ENCODE measurements at places on chromosomes 12 and 14.

GRCh38 chr12:109730306-109731145 lies 16.9 kb downstream of the FAM222A start:
- no peak for DNase-seq

DNA sequence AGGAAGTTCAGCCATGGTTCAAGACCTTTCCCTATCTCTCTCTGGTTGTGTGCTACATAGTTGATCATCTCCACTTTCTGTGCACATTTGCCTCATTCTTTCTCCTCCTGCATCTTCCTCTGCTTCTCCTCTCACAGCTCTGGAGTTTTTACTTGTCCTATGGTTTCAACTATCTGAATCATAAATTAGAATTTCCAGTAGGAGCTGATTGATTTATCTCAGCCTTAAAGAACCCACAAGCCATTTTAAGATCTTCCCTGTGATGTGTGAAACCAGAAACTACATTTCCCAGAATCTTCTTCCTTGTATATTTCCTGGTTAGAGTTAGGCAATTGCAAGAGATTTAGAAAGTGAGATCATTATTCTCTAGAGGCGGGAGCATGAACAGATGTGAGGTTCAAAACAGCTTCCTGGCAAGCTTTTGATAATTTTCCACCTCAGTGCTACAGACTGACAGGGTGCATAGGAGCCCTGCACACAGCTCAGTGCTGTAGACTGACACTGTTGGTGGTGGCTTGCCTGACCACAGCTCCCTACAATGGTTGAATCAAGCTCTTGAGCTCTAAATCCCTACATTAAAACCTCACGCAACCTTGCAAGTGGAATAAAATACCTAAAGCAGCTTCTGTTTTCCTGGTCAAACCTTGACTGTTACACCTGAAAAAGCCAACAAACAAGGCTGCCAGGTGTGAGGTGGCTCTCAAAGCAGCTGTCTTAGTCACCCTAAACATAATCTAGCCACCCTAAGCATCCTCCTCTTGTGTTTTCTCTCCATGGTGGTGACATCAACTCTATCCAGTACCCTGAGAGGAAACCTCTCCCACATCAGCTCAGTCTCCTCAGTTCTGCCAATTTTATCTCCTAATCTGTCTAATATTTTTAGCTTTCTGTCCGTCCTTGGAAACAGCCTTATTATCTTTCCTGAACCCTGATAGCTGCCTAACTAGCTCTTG lies 21.5 kb upstream of the IFNG start:
- no peak for DNase-seq

- DNase-seq = no peak
These were observed 183.8 kb downstream of the CCDC59 start for GRCh38 chr12:82174383-82174782.

GRCh38 chr14:39218171-39218769 lies 15.4 kb upstream of the MIA2 start:
- DNase-seq = no peak

DNA sequence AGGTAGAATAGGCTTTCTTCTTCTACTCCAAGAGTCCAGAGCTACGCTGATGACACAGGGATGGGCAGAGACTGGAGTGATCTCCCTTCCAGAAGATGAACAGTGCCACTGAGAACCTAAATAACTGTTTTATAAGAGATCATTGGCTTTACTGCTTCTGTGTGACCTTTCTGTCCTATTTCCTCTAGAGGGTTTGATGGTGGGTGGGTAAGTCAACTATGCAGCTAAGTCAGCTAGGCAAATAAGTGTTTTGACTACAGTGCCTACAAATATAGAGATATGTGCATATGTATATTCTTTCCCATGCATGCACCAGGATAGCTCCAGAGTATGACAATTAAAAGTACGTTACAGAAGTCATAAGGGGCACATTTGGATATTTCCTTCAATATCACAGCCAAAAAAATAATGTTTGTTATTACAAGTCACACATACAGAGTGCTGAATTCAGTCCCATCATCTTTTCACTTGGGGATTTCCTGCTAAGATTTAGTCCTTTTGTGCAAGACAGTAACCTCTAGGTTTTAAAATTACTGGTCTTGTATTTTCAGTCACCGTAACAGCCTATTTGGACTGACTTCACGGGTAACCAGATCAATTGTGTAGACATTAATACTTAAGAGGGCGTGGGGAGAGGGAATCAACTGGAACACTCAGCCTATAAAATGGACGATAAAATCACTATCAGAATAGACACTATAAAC lies 412.6 kb upstream of the SOX5 start:
- no peak for DNase-seq

DNA sequence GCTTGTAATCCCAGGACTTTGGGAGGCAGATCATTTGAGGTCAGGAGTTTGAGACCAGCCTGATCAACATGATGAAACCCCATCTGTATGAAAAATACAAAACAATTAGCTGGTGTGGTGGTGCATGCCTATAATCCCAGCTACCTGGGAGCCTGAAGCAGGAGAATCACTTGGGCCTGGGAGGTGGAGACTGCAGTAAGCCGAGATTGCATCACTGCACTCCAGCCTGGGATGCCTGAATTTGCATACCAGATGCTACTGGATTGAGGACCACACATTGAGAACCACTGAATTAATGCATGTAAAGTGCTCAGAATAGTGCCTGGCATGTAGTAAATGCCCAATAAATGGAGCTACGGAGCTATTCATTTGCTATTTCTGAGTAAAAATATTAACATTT lies 14.9 kb upstream of the MYH7 start:
- no peak for DNase-seq

DNA sequence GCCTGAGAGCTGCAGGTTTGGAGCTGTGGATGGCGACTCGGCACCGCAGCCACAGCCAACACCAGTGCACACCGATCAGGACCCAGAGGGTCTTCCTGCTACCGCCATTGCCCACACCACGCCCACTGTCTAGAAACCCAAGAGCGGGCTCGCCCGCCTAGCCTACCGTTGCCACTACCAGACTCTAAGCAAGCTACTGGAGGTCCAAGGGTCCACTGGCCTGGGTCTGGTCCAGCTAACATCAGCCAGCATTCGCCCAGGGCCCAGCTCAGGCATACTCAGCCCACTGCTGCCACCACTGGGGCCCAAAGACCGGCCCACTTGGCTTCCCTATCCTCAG lies 30.5 kb upstream of the MON2 start:
- no peak for DNase-seq

DNA sequence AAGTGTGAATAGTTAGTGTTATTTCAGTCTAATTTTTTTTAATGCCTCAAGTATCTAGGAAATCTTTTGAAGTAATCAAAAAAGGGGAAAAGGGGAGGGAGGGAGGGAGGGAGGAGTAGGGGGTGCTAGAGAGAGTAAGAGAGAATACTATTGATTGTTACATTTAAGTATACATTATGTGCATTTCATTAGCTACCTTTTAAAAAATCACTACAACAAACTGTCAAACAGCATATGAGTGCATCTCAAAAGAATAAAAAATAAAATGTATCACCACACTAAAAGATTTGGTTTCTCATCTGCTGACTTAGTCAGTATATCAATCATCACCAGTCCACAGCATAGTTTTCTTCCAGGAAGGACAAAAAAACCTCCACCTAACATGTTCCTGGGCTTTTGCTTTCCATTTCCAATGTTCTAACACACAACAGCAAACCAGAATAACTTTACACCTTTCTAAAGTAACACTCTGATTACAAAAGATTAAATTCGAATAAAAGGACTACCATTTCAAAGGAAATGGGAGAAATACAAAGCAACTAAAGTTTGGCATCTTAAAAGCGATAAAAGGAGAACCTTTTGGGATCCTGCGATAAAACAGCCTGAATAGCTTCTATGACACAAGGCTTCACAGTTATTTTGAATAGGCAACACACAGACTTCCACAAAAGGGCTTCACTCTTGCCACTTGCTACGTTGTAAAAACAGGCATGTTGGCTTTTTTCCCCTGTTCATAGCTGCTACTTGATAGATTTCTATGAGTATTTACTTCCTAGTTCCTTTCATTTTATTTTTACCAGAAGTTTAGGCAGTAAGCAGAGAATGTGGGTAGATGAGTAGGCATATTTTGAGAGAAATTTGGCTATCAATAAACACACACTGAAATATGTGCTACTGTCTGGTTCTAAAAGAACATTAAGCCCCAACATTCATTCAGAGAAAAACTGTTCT lies 160.9 kb downstream of the EPS8 start:
- DNase-seq = no peak

- DNase-seq = peak; percentile 59
These were observed 46.8 kb upstream of the PCED1B start for GRCh38 chr12:47032644-47033043.

DNA sequence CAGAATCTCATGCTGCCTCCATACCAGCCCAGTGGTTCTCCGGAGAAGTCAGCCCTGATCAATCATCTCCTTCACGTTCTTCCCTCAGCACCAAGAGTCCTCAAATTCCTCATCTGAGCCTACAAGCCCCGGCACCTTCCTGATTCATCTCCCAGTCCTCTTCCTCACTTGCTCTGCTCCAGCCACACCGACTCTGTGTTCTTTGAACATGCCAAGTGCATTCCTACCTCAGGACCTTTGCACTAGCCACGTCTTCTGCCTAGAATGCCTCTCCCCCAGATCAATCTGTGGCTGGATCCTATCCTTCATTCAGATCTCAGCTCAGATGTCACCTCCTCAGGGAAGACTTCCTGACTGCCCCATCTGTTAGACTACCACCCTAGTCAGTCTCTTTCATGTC lies 4.7 kb downstream of the RILPL1 start:
- DNase-seq = no peak

- no peak for DNase-seq
These were observed 5.6 kb downstream of the MLEC start for GRCh38 chr12:120692524-120693033.

- DNase-seq = no peak
These were observed 32.1 kb downstream of the TECPR2 start for GRCh38 chr14:102394717-102395375.

GRCh38 chr14:30381861-30382480 lies 177.0 kb upstream of the G2E3 start:
- DNase-seq = no peak

- DNase-seq = peak; percentile 70
These were observed 75.3 kb upstream of the CEP83 start for GRCh38 chr12:94534774-94535509.

DNA sequence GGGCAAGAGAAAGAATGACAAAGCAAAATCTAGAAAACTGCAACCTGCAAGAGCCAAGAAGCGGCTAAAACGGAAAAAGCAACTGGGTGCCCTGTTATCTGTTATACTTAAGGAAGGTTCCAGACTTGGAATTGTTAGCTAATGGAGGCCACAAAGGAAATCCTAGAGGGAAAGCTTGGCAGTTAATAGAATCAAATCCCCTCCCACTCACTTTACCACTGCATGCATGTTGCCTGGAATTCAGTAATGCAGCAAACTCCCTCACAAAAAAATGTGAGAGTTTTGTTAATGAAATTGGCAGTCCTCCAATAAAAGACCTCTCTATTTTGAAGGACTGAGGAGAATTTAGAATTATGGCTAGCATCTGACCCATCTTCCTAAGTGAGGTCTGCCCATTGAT lies 164.2 kb upstream of the SOX5 start:
- peak; percentile 11 for DNase-seq

DNA sequence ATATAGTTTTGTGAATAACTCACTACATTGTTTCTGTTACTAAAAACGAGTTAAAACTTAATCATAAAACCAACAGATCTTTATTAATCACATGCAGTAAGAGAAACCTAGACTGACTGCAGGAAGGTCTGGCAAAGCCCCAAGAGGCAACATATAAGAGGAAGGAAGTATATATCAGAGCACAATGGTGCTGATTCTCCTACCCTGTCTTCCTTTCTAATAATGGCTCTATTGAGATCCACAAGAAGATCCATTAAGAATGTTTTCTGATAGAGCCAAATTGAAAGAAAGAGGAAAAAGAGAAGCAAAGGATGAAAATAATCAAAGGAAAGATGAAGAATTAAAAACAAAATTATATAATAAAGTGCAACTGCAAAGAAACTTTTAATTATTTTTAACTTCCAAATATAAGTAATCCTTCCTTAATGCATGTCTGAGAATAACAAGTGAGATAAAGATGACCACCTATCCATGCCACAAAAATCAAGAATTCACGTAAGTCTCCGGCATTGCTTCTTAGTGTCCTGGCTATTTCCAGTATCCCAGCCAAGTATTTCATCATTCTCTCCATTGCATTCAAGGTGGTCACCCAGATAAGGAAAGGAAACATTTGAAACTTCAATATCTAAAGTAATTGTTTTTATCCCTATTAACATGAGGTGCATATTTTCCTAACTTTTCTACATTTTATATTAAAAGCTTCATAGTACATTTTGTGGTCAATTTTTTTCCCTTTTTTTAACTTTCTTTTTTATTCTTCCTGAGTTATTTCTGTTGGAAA lies 62.2 kb downstream of the SOX5 start:
- no peak for DNase-seq

DNA sequence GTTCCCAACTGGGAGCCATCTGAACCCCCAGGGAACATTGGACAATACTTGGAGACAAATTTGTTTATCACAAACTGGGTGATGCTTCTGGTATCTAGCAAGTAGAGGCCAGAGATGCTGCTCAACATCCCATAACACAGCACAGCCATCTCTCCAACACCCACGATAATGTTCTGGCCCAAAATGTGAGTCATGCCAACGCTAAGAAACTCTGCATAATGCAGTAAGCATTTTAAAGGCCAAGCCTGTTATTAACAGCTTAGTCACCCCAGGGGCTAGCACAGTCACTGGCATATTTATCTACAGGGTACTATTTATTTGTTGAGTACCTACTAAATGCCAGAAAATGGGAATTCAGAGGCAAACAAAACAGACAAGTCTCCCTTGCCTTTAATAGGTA lies 873.1 kb upstream of the TMEM132C start:
- DNase-seq = no peak

- no peak for DNase-seq
These were observed 35.5 kb upstream of the PAX9 start for GRCh38 chr14:36626151-36626550.

GRCh38 chr14:21096978-21097635 lies 1.3 kb downstream of the ZNF219 start:
- DNase-seq = no peak

- DNase-seq = no peak
These were observed 938 bp upstream of the SLC6A13 start for GRCh38 chr12:263574-263973.

DNA sequence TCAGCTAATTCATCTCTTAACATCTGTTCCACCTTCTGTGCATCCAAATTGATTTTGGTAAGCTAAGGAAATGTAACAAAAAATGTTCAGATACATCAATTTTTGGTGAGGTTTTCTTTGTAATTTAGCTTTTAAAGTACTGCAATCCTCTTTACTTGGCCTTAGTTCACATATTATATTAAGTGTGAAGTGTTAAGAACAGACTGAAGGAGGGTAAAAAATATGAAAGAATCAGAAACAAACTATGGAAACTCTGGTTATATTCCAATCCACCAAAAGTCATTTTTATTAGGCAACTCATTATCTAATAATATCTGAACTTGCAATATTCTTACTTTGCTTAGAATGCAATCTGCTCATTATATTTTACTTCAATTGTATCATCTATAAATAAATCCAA lies 49.1 kb downstream of the CEP290 start:
- no peak for DNase-seq
